T-helper 1 cell (primary cell): ENCODE measurements at places on chromosomes 11 and 22.
A peak's percentile ranks its signal among the peaks of the same experiment; 100 is the strongest.

GRCh38 chr11:134272381-134273316 is 3.5 kb upstream of the GLB1L3 start:
- DNase-seq = no peak

- DNase-seq = no peak
These were observed 304.3 kb upstream of the NCAM1 start for GRCh38 chr11:112656772-112657428.

DNA sequence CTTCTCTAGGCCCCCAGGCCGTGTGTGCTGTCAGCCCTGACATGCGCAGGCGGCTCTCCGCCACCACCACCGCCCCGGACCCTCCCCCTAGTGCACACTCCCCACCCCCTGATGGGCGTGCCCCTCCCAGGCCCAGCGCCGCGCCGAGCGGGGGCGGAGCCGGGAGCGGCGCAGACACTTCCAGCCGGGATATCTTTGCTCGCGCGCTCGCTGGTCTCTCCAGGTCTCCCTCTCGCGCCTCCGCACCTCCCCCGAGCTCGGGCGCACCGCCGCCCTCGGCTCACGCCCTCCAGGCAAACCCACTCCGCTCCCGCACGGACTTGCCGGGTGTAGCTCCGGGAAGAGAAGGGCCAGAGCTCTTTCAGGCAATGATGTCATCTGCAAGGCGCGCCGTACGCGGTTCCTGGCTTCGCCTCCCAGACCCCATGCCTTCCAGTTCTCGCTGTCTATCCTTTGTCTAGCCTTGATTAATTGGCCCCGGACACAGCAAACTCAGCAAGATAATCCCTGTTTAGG is at the start of gene SCN3B:
TSS of gene SCN3B (minus strand) at position 59 of the 516 bp plus-strand sequence. CDS start 823 bp downstream, outside the sequence.
- peak; percentile 37 for DNase-seq

- peak; percentile 25 for DNase-seq
These were observed 21.7 kb upstream of the PLAAT3 start for GRCh38 chr11:63635762-63636465.

GRCh38 chr11:38411149-38411548 is 1813.1 kb upstream of the RAG2 start:
- no peak for DNase-seq

DNA sequence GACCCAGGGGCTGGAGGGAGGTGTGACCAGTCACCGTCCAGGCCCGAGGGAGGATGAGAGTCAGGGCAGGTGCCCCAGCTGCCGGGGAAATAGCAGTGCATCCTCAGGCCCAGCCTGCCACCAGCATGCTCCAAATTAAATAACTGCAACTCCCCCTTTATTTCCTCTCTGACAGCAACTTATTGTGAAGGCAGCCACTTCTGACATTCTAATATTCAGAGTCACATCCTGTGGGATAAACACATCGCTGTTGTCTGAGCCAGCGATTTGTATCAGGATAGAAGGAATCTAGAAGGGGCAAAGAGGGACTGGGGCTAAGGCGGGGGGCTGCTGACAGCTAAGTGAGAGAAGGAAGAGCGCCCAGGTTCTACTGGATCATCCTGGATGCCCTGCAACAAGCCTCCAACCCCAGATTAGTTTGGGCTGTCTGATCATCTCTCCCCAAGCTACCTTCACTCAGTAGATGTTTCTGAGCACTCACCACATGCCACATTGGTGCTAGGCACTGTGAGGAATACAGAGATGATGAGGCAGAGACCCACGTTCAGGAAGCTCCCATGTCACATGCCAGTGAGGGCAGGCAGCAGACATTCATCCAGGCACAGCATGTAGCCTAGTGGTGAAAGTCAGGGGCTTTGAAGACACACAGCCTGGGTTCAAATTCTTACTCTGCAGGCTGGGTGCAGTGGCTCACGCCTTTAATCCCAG is 214.1 kb downstream of the BUD13 start:
- DNase-seq = no peak

GRCh38 chr11:119480380-119481020 is 57.5 kb upstream of the THY1 start:
- DNase-seq = no peak

- no peak for DNase-seq
These were observed 12.4 kb upstream of the KCNE3 start for GRCh38 chr11:74479732-74480123.

- no peak for DNase-seq
These were observed 253.6 kb upstream of the ANO3 start for GRCh38 chr11:26078231-26078821.

DNA sequence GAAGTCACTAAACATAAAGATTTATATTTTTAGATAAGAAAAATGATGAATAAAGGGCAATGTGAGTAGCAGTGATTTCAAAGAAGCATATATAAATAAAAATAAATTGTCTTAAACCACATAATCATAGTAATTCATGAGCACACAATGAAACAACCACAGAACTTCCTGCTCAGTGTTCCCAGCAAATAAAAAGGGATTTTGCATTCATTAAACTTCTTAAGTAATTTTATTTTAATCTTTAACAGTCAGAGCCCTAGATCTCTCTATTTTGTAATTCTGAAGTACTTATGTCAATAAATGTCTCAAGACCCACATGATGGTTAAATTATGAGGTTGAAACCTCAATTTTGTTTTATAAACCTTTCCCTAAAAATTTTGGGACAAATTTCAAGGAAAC is 14.5 kb upstream of the MMP20 start:
- DNase-seq = no peak

GRCh38 chr22:23762842-23763578 is at the start of gene C22orf15:
C22orf15 (plus strand) TSS chr22:23762990; CDS start chr22:23763307, 317 bp downstream.
- no peak for DNase-seq

DNA sequence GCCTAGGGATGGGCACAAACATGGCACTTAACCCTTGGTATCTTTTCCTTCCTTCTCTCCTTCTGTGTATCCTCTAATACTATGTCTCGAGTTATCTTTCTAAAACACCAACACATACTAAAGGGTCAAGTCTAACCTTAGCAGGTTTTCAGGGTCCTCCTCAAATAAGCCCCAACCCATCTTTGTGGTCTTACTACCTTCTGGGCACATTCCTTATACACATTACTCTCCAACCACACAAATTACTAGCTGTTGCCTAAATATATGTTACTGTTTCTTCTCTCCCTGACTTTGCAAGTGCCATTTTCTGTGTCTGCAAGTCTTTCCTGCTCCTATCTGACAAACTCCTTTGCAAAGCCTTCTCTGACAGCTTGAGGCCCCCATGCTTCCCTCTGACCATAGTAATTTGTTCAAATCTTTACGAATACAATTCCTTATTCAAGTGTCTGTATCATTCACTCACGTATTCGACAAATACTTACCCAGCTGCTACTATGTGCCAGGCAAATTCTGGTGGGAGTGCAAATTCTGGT is 15.8 kb upstream of the NUP160 start:
- DNase-seq = no peak

DNA sequence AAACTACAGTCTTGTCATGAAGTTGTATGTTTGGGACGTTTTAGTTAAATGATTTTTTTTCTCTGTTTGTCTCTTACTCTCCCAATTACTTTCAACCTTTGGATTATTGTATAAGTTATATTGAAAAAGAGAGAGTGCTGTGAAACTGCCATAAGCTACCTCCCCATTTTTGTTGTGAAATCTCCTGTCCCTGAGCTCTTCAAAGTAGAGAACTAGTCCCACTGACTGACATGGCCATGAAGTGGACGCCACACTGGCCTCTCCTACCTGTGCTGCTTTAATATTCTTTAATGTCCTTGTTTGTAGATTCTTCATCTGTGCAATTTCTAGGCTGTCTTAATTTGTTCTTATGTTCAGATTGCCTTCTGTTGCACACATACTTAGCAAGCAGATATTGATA is 56.3 kb downstream of the PPFIA1 start:
- no peak for DNase-seq

GRCh38 chr11:11074686-11075335 is 217.0 kb upstream of the ZBED5 start:
- DNase-seq = no peak

- DNase-seq = no peak
These were observed at the start of gene KREMEN1 for GRCh38 chr22:29072979-29073617. KREMEN1 (plus strand) TSS chr22:29073035; CDS start chr22:29073131, 96 bp downstream.
